Kidney capillary endothelial cell (primary cell): ENCODE measurements at places on chromosomes 7 and 10.
A peak's percentile ranks its signal among the peaks of the same experiment; 100 is the strongest.

- DNase-seq: no peak
Observed at GRCh38 chr7:99468336-99468918, 2.5 kb upstream of the ATP5MF start.

DNA sequence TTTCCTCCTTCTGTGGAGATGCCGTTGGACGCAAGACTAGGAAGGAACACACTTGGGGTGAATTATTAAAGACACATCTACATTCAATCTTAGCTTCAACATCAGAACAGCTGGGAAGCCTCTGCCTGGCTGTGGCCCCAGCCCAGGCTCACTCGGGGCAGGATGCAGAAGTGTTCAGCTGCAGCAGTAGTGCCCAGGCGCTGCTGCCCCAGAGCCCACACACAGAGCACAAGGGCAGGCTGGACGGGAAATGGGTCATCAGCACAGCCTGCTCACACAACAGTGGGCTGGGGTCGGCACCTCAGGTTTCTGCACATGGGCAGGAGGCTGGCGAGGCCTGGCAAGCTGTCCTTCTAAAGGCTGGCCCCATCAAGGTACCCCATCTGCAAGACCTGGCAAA lies 42.5 kb downstream of the NOD1 start:
- DNase-seq: no peak

DNA sequence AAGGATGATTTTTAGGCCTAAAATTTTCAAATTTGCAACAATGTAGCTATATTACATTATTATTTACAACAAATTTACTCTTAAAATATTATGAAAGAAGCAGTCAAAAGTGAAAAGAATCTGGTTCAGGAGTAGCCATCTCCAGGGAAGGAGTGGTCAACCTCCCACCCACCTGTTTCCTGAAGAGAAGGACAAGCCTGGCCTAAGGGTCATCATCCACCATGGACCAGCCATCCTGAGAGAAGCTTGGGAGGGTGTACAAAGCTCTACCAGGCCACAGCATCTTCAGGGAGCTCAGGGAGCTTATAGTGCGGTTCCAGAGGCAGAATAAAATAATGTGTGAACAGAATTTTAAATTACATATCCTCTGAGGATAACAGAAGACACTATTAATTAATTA lies 38.1 kb downstream of the COL1A2 start:
- no peak for DNase-seq

DNA sequence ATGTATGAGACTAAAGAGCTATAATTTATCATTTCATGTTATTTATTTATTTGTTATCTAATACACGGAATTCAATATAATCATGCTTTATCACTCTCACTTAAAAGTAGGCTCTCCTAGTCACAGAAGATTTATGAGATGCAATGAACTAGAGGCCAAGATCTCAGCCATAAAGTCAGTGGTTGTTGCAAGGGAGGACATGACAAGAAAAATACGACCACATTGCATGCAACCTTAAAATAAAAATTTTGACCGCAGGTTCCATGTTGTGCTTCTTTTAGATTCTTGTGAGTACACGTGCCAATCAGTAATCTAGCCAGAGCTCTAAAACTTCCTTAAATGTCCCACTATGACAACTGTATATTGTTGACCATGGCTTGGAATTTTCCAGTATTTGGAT lies 75.9 kb upstream of the SP8 start:
- no peak for DNase-seq

DNA sequence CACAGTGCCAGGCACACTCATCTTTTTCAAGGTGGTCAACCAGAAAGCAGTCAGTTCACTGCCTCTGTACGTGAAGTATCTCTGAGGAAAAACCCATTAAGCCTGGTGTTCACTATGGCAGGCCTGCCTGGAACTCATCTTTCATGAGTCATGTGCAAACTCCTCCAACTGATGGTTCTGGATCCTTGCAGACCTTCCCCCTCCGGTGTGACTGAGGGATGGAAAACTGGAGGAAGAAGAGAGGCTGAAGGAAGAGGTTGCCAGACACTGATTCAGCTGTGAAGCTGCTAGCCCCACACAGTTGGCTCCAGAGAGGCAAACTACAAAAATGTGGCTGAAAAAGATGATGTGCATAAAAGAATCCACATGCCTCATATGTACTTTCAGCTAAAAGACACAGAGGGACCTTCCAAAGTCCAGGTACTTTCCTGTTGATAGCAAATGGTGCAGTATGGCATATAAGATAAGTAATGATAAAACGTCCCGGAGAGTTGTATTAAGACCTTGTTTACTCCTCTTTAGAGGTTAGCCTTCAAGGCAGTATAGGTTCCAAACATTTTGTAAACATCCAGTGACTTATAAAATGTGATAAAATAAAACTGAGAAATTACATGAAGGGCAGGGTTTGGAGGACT lies 2.7 kb downstream of the CYP3A5 start:
- no peak for DNase-seq

DNA sequence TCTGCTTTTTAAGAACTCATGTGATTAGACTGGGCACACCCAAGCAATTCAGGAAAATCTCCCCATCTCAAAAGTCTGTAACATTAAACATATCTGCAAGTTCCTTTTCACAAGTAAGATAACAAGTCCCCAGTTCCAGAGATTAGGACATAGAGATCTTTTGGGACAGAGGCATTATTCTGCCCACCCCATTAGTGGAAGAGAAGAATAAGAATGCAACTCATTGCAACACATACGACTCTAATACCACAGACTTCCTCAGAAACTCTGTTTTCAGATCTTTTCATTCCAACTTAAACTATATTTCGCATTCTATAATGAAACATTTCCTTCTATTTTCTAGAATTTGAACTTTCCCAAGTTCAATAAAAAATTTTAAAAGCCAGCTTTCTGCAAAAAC lies 137.7 kb downstream of the SEMA3C start:
- no peak for DNase-seq

DNA sequence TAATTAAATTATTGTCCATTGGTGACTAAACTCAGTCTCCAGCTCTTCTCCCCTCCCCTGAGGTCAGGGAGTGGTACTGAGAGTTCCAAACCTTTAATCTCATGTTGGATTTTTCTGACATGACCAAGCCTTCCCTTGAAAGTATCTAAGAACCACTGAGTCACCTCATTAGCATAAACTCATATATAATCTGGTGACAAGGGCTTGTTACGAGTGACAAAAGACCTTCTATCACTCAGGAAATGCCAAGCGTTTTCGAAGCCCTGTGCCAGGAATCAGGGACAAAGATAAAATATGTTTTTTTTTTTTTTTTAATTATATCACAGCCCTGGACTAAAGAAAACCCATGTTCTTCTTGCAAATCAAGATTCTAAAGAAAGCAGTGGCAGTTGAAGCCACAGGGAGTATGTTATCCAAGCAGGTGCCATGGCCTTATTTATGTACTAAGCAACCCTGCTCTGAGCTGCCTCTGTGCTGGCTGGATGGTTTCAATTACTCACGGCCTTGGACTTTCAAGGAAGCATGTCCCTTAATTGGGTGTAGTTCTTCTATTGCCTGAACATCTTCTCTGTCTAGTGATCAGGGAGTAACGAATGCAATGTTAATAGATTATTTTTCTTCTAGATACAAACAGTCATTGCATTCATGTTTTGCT lies 169.0 kb upstream of the PRKCQ start:
- DNase-seq: peak; percentile 79

DNA sequence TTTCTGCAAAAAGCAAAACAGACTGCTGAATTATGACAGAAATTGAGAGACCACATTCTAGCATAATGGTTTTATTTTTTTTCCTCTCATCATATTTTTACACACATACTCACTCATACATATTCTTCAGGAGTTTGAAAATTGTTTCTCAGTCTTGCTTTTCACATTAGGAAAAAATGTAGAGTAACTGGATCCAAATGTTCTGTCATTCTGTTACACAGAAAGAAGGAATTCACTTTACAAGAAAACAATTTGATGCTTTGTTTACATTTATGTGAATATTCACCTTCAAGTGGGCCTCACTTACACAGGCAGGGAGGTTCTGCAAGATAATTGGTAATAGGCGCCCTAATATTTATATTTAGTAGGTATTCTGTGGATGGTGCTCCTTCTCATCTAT lies 82.0 kb downstream of the ARL4A start:
- no peak for DNase-seq

DNA sequence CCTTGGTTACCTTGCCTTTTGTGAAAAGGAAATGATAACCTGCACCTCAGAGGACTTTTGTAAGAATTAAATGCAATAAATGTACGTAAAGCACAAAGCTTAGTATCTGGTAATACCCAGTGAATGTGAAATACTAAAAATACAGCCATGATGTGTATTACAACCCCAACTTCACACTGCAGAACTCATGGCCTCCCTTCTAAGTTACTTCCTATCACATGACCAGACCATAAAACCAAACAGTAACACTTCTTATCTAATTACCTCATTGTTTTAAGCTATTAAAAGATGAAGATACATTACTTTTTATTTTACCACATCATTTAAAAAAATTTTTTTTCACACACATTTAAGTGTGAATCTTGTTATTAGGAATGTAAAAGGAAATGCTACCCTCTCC lies 29.0 kb downstream of the VPS41 start:
- DNase-seq: no peak

DNA sequence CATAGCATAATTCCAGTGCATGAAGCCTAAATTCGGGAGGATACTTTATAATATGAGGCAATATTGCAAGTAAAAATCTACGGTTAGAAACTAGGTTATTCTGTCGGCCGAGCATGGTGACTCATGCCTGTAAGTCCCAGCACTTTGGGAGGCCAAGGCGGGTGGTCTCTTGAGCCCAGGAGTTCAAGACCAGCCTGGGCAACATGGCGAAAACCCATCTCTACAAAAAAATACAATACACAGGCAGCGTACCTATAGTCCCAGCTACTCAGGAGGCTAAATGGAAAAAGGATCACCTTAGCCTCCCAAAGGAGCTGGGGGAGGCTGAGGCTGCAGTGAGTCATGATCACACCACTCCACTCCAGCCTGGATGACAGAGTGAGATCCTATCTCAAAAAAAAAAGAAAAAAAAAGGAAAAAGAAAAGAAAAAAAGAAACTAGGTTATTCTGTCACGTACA lies 14.2 kb downstream of the SKAP2 start:
- no peak for DNase-seq

DNA sequence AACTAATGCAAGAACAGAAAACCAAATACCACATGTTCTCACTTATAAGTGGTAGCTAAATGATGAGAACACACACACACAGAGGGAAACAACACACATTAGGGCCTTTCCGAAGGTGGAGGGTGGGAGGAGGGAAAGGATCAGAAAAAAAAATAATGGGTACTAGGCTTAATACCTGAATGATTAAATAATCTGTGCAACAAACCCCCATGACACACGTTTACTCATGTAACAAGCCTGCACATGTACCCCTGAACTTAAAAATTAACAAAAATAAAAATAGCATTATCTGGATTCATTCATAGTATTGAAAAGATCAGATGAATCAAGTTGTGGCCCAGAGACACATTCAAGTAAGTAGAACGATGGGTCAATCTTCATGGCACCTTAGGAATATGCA lies 159.5 kb upstream of the POT1 start:
- no peak for DNase-seq

GRCh38 chr7:148461392-148462179 lies 129.0 kb upstream of the C7orf33 start:
- DNase-seq: no peak

- peak; percentile 64 for DNase-seq
Observed at GRCh38 chr7:134515569-134516468, 11.5 kb upstream of the AKR1B10 start.

GRCh38 chr7:83413424-83413823 lies 235.5 kb downstream of the SEMA3E start:
- DNase-seq: no peak

- no peak for DNase-seq
Observed at GRCh38 chr7:64997927-64998391, 7.1 kb upstream of the ZNF117 start.

DNA sequence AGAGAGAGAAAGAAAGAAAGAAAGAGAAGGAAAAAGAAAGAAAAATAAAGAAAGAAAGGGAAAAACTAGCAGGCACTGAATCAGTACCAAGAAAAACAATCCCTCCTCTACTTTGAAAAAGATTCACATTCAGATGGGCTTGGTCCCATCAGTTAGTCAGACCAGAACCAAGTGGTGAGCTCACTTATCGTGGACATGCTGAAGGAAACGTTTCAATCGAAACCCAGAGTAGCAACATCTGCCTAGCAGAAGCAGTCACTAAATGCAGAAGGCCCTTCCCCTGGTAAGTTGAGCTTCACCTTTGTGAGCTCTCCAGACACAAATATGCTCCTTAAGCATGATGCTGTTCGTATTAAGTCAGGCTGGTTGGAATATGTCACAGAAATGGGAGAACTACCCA lies 167.7 kb downstream of the TRIL start:
- no peak for DNase-seq

DNA sequence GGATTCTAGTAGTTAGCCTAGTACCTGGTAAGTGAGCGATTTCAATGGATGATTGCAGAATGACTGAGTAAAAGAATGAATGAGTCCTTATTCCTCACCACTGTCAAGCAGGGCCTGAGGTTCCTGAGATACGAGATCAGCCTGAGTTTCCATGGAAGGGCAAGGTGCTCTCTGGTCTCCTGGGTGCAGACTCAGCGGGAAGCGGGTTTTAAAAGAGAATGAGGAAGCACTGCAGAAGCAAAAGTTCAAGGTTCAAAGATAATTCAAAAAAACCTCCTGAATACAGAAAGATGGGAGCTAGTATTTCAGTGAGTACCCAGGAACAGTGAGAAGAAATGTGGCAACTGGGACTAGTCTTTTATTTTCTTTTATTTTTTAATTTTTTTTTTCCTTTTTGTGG lies 4.3 kb downstream of the ZNF3 start:
- no peak for DNase-seq

DNA sequence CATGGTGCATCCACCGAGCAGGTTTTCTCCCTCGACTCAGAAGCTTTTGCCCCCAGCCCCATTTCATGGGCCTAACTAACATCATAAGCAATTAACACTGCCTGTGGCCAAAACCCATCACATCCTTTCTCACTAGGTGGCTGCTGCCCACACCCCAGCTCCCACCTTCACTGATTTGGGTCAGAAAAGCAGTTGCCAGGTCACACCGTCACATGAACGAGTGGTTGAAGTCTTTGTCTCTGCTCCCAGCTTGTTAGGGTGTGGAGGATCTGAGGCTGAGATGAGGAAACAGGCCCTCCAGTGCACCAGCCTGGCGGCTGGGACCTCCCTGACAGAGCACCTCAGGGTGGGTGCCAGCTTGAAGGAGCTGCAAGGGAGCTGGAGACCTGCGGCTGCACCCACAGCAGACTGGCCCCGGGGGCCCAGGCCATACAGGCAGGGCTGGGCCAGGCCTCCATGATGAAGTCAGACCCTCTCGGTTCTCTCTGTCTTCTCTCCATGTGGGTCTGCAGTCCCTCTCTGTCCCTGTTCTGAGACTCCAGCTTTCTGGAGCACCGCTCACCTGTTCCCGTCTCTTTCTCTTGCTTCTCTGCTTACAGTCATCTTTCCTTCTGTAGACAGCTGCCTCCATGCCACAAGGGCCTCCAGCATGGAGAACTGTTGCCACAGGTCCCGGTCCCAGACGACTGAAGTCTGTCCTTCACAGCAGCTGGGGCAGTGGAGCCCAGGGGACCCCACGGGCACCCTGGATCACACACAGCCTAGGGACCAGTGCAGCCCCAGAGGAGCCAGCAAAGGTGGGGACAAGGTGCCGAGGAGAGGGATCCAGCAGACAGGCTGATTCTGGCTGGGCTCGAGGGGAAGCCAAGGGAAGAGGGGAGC lies 13.8 kb upstream of the INPP5A start:
- DNase-seq: no peak
